ENCODE measurements at places on chromosomes 5 and 9.
A peak's percentile ranks its signal among the peaks of the same experiment; 100 is the strongest.

GRCh38 chr5:133199417-133200178 lies 147.8 kb downstream of the HSPA4 start:
- no peak for DNase-seq

DNA sequence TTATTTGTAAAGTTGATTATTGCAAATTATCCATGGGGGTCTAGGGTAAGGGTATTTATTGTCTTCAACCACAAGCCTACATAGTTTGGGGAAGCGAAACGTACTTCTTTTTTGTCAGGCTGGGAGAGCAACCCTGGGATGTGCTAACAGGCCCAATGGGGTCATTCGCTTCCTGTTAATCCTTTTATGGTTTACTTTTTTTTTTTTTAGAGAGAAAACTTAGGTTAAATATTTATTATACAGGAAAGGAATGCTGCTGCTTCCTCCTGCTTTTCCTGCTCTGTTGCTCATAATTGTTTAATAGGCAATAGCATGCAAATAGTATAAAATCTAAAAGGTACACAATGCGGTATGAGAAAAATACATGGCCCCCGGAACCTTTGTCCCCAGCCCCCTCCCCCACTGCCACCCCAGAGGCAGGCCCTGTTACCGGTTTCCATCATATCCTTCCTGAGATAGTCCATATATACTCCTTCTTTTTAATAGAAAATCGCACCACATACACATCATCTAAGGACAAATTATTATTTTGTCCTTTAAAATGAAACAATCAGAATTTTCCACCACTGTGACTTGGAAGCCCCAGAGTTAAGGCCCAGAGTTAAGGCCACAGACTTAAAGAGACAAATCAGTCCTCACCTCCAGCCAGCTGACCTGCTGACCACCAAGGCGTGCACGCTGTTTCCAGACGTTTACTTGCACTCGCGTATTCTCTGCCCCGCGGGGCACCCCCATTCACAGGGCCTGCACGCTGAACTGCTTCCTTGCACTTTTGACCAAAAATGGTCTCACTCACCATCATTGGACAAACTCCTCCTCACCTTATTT lies 83.9 kb downstream of the NDFIP1 start:
- DNase-seq, result no peak

DNA sequence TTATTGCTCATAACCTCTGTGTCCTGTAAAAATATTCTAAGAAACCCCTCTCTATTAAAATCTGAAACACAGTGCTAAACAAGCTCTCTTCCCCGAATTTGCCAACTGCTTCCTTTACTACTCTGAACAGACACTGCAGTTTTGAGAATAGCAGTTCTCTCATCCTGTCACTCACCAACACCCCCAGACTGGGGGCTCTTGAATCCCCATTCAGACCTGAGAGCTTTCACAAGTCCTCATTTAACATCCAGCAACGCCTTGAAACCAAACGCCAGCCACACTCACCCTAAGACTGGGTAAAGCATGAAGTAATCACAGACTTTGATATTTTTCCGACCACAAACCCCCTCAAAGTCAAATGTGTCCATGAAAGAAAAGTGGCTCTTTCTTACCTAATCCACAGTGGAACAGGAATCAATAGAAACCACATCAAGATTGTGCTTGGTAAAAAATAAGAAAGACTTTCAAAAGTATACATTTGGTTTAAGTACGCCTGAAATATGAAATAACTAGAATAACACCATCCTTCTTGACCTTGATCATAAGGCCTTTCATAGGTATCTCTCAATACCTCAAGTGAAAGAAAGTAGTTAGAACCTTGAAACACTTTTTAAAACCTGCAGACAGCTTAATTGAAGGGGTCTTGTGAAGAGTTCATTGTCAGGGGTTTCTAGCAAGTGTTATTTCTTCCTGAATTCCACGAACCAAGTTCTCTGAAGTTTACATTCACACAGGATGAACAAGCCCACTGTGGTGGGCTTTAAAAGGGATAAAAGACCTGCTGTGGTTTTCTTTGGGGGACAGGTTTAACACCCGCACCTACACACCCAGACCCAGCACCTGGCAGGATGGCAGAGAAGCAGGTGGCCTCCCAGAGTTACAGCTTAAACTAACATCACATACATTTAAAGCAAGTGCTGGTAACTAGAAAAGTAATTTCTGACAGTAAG lies 412.6 kb downstream of the MLLT3 start:
- DNase-seq, result peak; percentile 17

- DNase-seq, result no peak
Observed at GRCh38 chr5:106423109-106423897, 1247.4 kb downstream of the EFNA5 start.

- no peak for DNase-seq
Observed at GRCh38 chr9:36584620-36585460, 12.1 kb downstream of the MELK start.

DNA sequence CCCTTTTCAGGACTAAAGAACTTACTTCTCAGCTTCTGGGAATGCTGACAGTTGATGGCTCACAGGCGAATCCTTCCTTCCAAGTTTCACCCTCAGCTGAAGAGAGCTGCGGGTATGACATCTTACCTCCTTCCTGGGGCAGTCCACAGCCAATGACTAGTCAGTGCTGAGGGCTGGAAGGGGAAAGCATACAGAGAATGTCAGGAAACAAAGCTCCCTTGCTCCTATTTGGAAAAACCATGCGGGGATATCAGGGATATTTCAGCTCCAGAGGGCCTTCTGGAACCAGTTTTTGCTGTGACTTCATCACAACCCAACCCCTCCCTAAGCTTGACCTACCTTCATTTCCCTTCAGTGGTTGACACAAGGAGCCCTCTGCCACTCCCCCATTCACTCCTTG lies 15.7 kb downstream of the FTMT start:
- DNase-seq, result no peak

DNA sequence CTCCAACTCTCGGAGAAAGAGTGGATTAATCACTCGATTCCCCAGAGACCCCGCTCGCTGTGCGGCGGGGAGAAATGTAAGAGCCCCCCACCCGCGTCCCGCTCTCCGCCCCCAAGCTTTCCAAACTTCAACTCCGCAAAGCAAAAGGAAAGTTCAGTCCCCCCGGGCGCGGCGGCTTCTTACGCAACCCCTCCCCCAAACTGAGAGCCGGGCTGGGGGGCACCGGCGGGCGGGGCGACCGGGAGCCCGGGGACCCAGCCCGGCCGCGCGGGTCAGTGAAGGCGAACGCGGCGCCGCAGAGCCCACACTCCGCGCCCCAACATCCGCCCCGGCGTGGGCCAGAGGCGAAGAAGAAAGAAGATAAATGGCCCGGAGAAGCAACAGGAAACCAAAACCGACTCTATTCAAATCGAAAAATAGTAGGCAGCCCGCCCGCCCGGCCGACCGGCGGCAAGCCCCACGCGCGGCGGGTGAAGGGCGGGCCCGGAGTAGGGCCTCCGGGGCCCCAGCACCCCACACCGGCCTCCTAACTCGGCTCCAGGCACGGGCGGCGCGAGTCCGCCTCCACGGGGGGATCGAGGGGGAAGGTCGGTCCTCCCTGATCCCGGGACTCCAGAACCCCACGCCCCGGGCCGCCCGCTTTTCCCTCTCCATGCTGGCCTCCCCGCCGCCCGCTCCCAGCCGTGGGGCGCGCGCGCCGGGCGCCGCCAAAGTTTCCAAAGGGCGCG lies 720 bp downstream of the NOTCH1 start:
- DNase-seq, result peak; percentile 67

- DNase-seq, result no peak
Observed at GRCh38 chr9:33813712-33814641, 3.0 kb upstream of the UBE2R2 start.

- DNase-seq, result no peak
Observed at GRCh38 chr5:57841676-57842363, 359.2 kb upstream of the ACTBL2 start.

GRCh38 chr5:106380736-106381135 lies 1290.0 kb downstream of the EFNA5 start:
- DNase-seq, result no peak

- no peak for DNase-seq
Observed at GRCh38 chr5:10572451-10572850, 8.6 kb downstream of the ANKRD33B start.

DNA sequence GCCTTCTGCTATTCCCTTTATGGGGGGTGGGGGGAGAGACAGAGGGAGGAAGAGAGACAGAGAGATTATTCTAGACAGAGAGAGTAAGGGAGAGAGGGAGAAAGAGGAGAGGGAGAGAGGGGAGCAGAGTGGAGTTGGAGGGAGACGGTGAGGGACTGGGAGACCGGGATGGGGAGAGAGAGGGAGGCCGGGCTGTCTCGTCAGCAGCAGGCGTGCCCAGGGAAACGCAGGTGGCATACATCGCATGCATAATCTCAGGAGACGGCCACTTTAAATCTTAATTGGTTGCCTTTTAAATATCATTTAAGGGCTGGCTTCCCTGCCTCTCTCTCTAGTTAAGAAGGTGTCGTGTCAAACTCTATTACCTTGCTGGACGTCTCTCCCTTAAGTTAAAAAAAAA lies 8.4 kb downstream of the IRX4 start:
- DNase-seq, result no peak

- DNase-seq, result no peak
Observed at GRCh38 chr5:62263401-62263800, 42.6 kb upstream of the KIF2A start.

- DNase-seq, result no peak
Observed at GRCh38 chr5:78518365-78519197, 130.0 kb downstream of the LHFPL2 start.

GRCh38 chr9:27655441-27655840 lies 82.2 kb upstream of the C9orf72 start:
- no peak for DNase-seq

GRCh38 chr9:126650404-126651341 lies 36.9 kb downstream of the LMX1B start:
- no peak for DNase-seq

GRCh38 chr5:147426640-147427327 lies 83.1 kb downstream of the DPYSL3 start:
- no peak for DNase-seq

All from activated T-helper 9 cell treated with anti-CD3 and anti-CD28 coated beads, Interleukin-2, amount 50 U/mL, for 16 hours (primary cell).